ENCODE measurements at places on chromosomes 12 and 14.

DNA sequence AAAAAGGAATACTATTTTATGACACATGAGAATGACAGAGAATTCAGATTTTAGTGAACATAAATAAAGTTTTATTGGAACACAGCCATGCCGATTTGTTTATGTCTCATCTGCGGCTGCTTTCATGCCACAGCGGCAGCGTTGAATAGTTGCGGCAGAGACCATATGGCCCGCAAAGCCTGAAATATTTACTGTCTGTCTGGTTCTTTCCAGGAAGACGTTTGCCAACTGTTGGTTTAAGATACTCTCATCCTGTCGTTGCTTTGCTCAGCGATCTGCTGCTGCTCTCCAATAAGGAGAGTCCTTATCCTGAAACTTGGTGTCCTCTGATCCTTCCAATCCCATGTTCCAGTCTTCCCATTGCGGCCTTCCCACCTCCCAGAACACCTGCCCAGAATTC, 89.9 kb downstream of the SLC24A4 start:
- no peak for DNase-seq

DNA sequence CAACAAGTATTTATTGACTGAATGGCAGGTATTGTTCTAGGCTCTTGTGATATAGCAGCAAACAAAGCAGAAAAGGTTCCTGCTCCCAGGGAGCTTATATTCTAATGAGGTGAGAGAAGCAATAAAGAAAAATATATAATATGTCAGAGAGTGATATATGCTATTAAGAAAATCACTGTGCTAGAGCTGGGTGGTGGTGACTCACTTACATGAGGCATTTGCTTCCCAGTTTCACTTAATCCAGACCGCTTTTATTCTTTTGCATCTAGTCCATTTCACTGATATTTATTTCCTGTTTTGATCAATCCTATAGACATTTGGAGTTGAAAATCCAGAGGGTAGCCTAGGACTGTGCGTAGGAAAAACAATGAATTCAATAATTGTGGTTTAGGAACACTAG, 17.5 kb downstream of the TRHDE start:
- no peak for DNase-seq

- DNase-seq = no peak
Measured at GRCh38 chr14:34678306-34678705, 36.1 kb downstream of the CFL2 start.

DNA sequence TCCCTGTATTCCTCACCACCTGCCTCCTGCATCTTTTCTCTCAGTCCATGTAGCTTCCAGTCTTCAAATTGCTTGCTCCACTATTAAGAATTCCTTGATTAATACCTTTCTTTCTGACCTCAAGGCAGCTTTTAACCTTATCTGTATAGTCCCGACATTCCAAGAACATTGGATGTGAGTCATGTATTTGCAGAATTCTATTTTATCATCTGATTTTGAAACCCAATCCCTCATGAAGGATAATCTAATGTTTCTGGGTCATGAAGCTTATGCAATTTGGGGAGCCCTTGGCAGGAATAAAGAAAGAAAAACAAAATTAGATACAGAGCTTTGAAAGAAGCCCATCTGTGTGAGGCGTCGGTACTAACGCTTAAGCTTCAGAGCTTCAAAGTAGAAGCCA, 63.4 kb upstream of the CCND2 start:
- no peak for DNase-seq

- no peak for DNase-seq
Measured at GRCh38 chr14:69263364-69263763, 3.4 kb downstream of the GALNT16 start.

- DNase-seq = no peak
Measured at GRCh38 chr12:16604596-16605252, 1.2 kb downstream of the LMO3 start.
